ENCODE measurements at places on chromosomes 7 and 10.

DNA sequence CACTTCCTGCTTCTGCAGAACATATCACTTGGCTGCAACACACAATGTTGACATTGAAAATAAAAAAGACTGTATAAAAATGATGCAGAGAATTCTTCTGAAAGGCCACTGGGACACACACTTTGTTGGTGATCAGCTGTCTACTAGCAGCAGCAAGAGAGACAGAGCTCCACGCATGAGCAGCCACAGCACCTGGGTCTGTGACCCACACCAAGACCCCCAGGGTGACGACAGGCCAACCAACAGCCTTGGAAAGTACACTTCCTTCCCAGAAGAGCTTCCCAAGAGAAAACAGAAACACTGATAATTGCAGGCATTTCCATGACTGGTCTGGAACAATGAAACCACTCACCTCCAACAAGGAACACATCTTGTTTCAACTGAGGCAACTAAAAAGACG lies 239.0 kb downstream of the DIP2C start:
- DNase-seq: no peak

- DNase-seq: no peak
Measured at GRCh38 chr10:120387326-120387725, 69.7 kb upstream of the PLPP4 start.

DNA sequence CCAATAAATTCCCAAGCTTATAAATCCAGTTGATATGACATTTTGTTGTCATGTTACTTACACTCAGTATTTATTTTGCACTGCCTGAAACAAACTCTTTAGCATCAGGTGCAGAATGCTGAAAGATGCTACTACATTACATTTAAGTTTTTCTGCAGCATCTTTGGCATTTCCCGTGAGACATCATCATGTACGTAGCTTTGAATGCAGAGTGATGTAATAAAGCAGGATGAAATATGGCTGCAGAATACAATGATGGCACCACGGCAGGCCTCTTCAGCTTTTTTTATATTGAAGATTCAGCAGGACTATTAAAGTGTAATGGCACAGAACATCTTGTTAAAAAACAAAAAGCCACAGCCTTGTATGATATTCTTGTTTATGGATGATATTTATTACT lies 531.8 kb downstream of the NXPH1 start:
- DNase-seq: no peak

DNA sequence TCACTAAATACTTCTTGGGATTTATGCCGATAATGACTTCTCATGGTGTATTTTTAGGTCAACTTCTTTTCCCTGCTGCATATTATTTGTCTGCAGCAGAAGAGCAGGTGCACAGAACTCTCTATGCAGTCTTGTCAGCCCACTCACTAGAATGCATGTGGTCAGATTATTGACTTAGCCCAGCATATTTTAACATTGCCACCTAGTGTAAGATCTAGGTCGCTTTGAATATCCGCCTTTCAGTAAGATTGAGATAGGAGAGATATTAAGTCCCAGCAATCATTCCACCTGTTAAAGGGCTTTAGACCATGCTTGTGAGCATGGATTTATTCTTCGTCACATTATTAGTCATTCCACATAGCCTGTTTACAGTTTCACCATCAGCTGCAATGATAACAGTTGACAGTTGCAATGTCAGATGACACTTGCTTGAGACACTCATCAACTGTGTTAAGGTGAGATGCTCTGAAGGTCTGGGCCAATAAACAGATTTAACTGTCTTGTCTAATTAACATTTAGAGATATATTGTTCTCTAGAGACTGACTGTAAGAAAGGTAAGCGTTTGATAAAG lies 491.7 kb downstream of the ARL4A start:
- no peak for DNase-seq

- DNase-seq: no peak
Measured at GRCh38 chr7:69651101-69651590, 52.9 kb downstream of the AUTS2 start.

DNA sequence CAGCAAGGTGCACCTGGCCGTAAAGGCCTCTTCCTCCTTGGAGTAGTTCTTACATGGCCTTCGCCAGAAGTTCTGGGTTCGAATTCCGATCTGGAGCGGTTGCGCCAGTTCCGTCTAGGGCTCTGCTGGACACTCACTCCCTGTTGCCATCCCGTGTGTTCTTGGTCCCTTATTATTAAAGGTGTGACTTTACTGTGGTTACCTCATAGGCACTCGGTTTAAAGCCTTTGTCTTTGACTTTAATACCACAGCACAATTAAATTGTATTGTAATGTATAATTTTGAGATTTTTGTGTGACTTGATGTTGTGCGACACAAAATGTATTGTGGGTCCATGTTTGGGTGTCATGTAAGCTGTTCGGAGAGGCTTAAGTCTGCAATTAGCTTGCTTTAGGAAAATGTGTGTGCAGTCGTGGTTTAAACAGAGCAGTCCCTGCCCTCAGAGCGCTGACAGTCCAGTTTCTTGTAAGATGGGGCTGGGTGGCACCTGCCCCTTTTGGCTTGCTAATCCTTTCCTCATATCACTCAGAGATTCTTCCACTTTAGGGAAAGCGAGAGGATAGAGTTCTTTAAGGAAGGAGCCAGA lies 919 bp downstream of the INPP5F start:
- DNase-seq: no peak

DNA sequence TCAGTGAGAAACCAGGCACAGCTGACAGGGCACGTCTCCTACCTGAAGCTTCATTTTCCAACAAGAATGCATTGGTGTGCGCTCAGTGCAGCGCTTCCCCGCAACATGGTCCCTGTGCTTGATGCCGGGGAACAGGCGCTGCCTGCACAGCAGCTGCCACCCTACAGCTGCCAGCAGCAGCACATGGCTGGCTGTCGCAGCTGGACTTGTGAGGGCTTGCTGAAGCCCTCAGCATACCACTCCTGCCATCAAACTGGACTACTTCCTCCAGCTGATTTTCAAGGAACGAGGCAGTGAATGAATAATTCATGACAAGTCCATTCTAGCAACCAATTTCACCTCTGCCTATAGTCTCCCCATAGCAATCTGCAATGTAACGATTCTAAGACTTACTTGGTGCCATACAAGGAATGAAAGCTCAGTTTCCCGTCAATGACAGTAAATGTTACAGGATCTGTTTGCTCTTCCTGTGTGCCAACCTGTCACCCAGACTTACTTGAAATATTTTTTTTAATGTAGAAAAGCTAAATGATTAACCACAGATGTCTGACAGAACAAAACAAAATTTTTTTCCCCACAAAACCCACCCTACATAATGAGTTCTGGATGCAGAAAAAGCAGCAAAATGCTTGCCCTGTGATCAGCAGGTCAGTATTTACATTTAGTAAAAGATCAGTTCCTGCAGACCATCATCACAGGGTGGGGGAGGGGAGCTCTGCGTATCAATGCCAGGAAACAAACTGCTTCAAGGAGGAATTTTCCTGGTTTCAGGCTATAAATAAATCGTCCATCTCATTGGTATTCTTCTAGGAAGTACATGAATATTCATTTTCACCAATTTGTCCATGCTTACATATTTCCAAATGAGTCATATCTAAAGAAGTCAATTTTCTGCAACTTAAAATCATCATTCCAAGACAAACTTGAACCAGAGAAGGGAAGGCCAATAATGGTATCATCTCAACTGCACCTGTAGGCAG lies 140.6 kb downstream of the ALOX5 start:
- no peak for DNase-seq
